Hematopoietic multipotent progenitor cell (in vitro differentiated cells): ENCODE measurements at places on chromosomes 12 and 14. TPM values are rescaled to one million over a fixed set of nuclear protein-coding genes. Genes with fewer than 3 reads are reported as not detected.

The ADAMTS20 gene
- total RNA-seq, result not detected

The CCDC60 gene
- not detected for total RNA-seq

The KLRD1 gene
- total RNA-seq, result under 0.01 TPM

The ATF1 gene
- total RNA-seq, result 28.3 TPM

The FOXM1 gene
- 4.0 TPM for total RNA-seq

The MSI1 gene
- total RNA-seq, result not detected

The SERPINA9 gene
- not detected for total RNA-seq

The CMTM5 gene
- total RNA-seq, result 3.0 TPM

The CYP27B1 gene
- 3.2 TPM for total RNA-seq

The GTF2A1 gene
- total RNA-seq, result 30.7 TPM

The TAS2R20 gene
- total RNA-seq, result 2.4 TPM

The HSP90AA1 gene
- 179 TPM for total RNA-seq

The TAS2R42 gene
- not detected for total RNA-seq

The VWF gene
- 13.5 TPM for total RNA-seq

The HCAR3 gene
- total RNA-seq, result under 0.01 TPM

The TRPV4 gene
- not detected for total RNA-seq

The GRIN2B gene
- total RNA-seq, result under 0.01 TPM

The GPATCH2L gene
- total RNA-seq, result 107 TPM

The MYO1H gene
- total RNA-seq, result not detected

The FAM222A gene
- 0.81 TPM for total RNA-seq

The IL31 gene
- not detected for total RNA-seq

The SPIC gene
- not detected for total RNA-seq

The VRTN gene
- under 0.01 TPM for total RNA-seq

The ANO4 gene
- total RNA-seq, result not detected

The MYH6 gene
- total RNA-seq, result under 0.01 TPM
